ENCODE measurements at places on chromosomes 1 and 21.

GRCh38 chr1:189185097-189185496 lies 1292.6 kb downstream of the BRINP3 start:
- no peak for DNase-seq

GRCh38 chr1:47870946-47871676 lies 126.1 kb downstream of the TRABD2B start:
- DNase-seq: no peak

DNA sequence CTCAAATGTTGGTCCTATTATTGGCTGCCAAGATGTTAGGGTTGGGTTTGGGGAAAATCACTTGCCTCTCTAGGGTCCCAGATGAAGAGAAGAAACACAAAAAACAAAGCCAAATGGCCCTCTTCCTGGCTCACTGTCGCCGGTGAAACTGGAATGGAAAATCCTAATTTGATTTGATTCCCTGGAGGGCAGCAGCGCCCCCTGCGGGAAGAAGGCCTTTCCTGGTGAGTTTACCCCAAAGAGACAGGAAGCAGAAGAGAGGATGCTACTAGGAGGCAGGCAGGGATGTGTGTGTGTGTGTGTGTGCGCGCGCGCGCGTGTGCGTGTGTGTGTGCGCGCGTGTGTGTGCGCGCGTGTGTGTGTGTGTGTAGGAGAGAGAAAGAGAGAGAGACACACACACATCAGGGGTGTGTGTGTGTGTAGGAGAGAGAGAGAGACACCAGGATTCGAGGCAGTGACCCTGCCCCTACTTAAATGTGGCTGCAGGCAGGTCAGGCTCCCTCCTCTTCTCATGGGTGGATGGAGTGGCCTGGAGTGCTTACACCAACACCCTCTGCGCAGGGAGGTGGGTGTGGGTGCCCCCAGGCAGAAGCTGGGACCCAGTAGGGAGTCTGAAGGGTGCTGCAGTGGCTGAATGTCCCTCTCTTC lies 3.1 kb upstream of the SELENON start:
- DNase-seq: peak; percentile 88

GRCh38 chr1:20248971-20249612 lies 41.6 kb upstream of the VWA5B1 start:
- no peak for DNase-seq

- DNase-seq: no peak
Measured at GRCh38 chr1:182841368-182841988, 2.3 kb downstream of the DHX9 start.

DNA sequence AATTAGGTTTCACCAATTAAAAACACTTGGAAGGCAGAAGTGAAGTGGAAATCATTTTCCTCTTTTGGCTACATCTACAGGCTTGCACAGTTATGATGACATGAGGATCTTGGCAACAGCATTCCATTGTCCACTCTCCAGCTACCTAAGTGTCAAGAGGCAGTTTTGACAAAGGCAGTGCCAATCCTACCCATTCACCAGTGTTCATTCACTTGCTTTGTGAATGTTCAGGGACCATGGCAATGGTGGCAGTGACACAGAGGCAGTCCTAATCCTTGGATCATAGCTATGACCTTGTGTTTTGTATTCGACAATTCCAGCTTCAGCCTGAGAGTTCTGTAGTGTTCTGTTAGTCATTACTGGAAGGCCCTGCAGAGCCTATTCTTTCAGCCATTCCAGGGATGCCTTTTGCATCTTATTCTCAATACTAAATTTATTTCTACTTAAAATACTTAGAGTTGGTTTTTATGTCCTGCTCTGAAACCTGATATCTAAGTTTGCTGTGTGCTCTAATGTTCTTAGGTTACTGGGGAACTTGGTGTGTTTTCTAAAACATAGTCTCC lies 36.7 kb downstream of the CRB1 start:
- DNase-seq: no peak

DNA sequence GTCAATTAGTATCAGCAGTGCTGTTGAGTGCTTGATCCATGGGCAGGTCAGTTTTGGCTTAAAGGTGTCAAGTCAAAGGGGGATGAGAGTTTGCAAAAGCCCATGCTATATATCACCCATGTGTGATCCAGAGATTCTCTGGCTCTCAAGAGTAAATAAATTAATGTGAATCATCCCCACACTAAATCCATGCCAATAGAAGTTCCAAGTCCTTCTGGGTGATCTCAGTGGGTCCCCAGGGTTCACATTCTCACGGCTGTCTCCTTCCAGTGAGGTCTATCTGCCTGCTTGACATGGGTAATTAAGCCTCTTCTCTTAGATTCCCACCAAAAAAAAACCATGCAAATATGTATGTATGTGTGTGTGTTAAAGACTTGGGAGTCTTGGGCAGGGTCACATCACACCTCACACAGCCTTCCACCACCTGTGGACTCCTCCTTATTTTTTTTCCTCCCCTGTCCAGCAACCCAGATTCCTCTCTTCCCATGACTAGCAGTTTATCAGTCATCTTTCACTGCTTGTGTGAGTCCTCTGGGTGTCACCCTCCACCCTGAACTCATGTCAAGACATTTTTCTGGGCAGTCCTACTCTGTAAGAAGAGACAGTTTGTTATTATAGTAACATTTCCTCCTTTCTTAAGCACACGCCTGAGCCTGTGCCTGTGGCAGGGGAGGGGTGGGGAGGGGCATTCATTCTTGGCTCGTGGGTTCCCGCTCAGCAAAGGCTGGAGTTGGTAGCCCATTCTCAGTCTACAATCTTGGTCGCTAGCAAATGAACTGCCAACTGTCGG lies 14.3 kb upstream of the S100A11 start:
- DNase-seq: no peak

- no peak for DNase-seq
Measured at GRCh38 chr1:61825393-61825792, 83.1 kb downstream of the PATJ start.

GRCh38 chr1:170306948-170307347 lies 161.2 kb downstream of the NTMT2 start:
- no peak for DNase-seq

DNA sequence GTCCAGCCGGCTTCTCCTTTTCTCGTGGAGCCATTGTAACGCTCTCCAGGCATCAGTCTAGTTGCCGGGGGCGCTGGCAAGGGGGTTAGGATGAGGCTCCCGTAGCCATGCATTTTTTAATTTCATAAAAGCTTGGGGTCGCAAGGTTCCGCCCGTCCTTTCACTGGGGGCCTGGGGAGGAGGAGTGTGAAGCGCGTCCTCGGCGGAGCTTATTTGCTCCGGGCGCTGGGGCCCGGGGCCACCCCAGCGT lies 1.6 kb downstream of the ADGRL2 start:
- DNase-seq: no peak

- no peak for DNase-seq
Measured at GRCh38 chr1:221712776-221713431, 29.0 kb downstream of the DUSP10 start.

DNA sequence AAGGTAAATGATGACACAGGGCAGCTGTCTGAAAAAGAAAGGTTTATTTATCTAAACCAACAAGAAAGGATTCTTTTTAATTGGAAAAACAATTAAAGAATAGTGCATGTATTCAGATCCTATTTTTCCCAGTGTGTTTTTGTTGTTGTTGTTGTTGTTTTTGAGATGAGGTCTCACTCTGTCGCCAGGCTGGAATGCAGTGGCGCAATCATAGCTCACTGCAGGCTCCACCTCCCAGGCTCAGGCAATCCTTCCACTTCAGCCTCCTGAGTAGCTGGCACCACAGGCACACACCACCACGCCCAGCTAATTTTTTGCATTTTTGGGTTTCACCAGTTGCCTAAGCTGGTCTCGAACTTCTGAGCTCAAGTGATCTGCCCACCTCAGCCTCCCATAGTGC lies 22.1 kb downstream of the NEK2 start:
- DNase-seq: no peak

- DNase-seq: no peak
Measured at GRCh38 chr1:91687452-91687851, 186.8 kb downstream of the CDC7 start.

DNA sequence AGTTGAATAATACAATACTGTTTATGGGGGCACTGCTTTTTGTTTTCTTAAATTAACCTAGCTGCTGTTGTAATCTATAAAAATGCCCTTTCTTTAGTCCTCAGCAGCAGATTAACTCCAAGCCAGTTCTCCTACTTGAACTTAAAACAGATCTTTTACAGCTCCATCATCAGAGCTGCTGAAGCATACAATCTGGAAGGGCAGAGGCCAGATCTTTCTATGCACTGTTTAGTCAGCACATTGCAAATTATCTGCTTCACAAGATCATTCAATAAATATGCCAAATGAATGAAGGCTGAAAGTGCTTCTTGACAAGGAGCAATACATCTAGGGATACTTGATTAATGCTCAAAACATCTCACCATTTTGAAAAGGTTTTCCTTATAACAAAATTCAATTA lies 115.8 kb downstream of the PLPPR5 start:
- no peak for DNase-seq

DNA sequence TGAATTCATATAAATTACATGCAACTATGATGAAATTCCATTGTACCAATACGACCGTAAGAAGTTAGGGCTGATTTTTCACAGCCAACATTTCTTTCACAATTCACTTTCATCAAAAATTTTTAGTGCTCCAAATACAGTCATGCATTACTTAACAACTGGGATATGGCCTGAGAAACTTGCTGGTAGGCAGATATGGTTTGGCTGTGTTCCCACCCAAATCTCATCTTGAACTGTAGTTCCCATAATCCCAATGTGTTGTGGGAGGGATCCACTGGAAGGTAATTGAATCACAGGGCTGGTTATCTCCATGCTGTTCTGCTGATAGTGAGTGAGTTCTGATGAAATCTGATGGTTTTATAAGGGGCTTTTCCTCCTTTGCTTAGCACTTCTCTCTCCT lies 244.4 kb downstream of the AKT3 start:
- no peak for DNase-seq

GRCh38 chr1:12405325-12406210 lies 175.7 kb downstream of the VPS13D start:
- DNase-seq: peak; percentile 55

DNA sequence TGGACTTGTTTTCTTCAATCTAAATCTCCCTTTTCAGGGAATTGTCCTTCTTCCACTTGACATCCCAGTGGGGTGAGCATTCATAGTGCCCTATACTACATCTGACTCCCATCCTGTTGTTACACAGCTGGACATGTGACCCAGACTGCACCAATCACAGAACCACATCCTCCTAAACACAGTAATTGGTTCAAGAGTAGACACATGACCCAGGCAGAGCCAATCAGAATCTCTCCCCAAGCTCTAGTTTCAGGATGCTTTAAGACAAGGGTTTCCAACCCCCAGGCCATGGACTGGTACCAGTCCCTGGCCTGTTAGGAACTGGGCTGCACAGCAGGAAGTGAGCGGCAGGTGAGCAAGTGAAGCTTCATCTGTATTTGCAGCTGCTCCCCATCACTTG lies 5.6 kb upstream of the DDOST start:
- no peak for DNase-seq

- DNase-seq: no peak
Measured at GRCh38 chr1:112114540-112114939, 125.1 kb upstream of the KCND3 start.

GRCh38 chr1:38727684-38728584 lies 131.6 kb downstream of the RRAGC start:
- peak; percentile 70 for DNase-seq

DNA sequence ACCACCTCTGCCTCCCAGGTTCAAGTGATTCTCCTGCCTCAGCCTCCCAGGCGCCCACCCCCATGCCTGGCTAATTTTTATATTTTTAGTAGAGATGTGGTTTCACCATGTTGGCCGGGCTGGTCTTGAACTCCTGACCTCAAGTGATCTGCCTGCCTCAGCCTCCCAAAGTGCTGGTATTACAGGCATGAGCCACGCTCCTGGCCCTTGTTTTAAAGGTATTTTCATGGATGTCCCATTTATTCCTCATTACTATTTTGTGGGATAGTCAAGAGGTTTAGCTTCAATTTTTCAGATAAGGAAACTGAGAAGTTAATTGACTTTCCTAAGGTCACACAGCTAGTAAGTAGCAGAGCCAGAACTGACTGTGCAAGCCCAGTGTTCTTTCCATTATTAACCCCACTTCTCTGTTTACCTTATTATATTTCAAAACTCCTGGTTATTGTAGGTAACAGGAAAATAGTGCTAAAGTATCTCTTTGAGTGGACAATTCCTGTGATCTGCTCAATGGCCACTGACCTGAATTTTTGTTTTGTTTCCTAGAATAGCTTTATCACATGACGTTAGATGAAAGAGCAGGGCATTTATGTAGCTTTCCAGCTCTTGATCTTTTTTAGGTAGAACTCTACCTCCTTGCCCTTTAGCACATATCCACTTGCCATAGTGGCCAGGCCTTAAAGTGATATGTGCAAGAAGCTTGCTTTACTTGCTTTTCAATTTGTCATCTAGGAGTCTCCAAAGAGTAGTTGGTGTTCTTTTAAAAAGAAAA lies 13.6 kb downstream of the ZYG11B start:
- no peak for DNase-seq

- no peak for DNase-seq
Measured at GRCh38 chr1:155942578-155943141, 1.2 kb downstream of the RXFP4 start.

- no peak for DNase-seq
Measured at GRCh38 chr21:14414932-14415508, 32.1 kb upstream of the HSPA13 start.

GRCh38 chr1:6331543-6332273 lies 61.9 kb downstream of the ACOT7 start:
- DNase-seq: no peak

DNA sequence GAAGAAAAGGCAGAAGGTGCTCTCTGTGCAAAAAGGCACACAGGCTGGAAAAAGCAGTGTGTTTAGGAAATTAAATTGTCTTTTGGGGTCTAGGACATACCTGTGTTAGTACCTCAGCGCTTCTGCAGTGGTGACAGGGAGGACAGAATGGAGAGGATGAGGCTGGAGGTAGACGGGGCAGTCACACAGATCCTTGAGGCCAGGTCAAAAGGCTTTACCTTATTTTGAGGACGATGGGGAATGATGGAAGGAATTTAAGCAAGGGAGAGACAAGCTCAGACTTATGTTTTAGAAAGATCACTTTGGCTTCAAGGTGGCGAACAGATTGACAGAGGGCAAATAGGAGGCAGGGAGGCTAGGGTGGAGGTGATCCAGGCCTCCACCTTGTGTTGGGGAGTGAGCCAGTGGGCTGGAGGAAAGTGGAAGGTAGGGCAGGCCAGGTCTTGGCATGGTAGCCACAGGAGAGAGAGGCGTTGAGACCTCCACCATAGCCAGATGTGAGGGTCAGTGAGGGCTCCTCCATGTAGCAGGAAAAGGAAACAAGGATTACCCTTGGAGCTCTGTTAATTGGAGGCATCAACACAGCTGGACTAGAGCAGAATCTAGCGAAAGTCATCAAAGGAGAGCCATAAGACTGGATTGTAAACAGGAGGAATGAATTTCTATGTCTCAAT lies 4.2 kb downstream of the CYP4B1 start:
- no peak for DNase-seq

DNA sequence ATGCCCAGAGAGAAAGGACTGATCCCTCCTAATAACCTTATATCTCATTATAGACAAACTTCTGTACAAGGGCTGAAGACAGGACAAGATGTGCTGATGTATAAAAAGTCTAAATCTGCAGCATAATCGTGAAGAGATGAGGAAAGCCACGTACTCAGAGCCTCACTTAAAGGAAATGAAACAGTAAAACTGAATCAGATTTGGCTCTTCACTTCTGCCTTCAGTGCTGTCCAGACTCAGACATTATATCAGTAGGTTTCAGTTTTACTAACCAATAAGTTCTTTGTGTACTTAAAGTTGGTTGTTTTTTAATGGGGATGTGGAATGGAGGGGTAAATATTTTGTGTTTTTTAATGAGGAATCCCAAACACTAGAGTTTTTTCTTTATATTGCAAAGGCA lies 45.3 kb upstream of the RGS1 start:
- DNase-seq: no peak

Measured in right forelimb (tissue), 1 donor.